ENCODE measurements at places on chromosomes 3 and 15.
A peak's percentile ranks its signal among the peaks of the same experiment; 100 is the strongest.

DNA sequence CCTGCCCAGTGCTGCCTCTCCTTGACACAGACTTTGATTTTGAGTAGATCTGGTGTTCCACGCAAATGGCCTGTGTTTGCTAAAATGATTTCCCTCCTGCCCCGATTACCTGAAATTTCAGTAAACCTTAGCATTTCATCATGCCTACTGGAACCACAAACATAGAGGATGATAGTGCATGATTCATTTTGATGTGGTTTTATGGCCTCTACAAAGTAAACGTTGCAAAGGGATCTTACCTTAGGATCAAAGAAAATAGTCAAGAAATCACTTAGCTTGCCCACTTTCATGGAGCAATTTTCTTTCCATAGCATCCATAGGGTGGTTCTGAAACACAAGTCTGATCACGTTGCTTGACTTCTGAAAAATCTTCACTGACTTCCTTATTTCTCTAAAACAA lies 524.6 kb upstream of the ATP11B start:
- H3K4me1 ChIP-seq, result no peaks in the 10 kb centered on the region
- no peaks in the 10 kb centered on the region for H3K36me3 ChIP-seq
- no peak overlapping the region for H3K27ac ChIP-seq
- no peaks in the 10 kb centered on the region for H3K27me3 ChIP-seq

GRCh38 chr15:69689133-69689532 lies 236.5 kb downstream of the RPLP1 start:
- no peaks in the 10 kb centered on the region for H3K27me3 ChIP-seq
- no peak for DNase-seq
- no peak overlapping the region for H3K27ac ChIP-seq
- no peak overlapping the region for H3K4me3 ChIP-seq

- H3K4me1 ChIP-seq, result no peaks in the 10 kb centered on the region
- H3K36me3 ChIP-seq, result no peaks in the 10 kb centered on the region
- DNase-seq, result no peak
- H3K27me3 ChIP-seq, result no peaks in the 10 kb centered on the region
- H3K27ac ChIP-seq, result no peak overlapping the region
These were observed 115.1 kb upstream of the PLXNA1 start for GRCh38 chr3:126867863-126868200.

- H3K4me3 ChIP-seq, result no peak overlapping the region
- no peak for DNase-seq
- no peaks in the 10 kb centered on the region for H3K36me3 ChIP-seq
- H3K27ac ChIP-seq, result no peak overlapping the region
- H3K4me1 ChIP-seq, result no peaks in the 10 kb centered on the region
These were observed 177.6 kb downstream of the FHIT start for GRCh38 chr3:61073566-61074165.

GRCh38 chr3:14531856-14532395 lies 8.2 kb downstream of the GRIP2 start:
- no peaks in the 10 kb centered on the region for H3K4me1 ChIP-seq
- H3K36me3 ChIP-seq, result no peaks in the 10 kb centered on the region
- no peak overlapping the region for H3K4me3 ChIP-seq
- DNase-seq, result no peak

DNA sequence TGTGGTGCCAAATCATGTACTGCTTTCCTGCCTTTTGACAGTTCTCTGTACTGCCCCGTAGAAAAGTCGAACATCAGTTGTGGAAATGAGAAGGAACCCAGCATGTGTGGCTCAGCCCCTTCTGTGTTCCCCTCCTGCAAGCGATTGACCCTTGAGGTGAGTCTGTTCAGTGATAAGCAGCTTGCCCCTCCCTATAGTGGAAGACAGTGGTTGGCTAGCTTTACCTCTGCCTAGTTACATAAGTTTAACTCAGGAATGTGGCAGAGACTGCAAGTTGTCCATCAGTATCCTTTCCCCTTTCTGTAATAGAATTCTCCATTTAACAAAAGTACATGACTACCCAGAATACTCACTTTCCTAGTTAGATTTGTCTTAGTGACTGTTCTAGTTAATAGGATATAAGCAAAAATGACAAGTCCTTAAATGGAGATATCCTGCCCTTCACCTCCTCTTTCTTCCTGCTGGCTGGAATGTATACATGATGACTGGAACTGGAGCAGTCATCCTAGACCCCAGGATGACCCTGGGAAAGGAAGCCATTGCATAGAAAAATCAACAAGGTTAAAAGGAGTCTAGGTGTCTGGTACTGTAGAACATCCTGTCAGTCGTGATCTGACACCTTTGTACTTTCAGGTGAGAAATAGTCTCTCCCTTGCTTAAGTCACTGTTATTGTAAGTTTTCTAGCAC lies 10.6 kb downstream of the SETMAR start:
- H3K27me3 ChIP-seq, result no peaks in the 10 kb centered on the region
- H3K27ac ChIP-seq, result no peak overlapping the region
- no peaks in the 10 kb centered on the region for H3K4me1 ChIP-seq
- no peak overlapping the region for H3K4me3 ChIP-seq
- no peak for DNase-seq

- no peak for DNase-seq
- H3K4me1 ChIP-seq, result peaks cover 6% of the 10 kb centered on the region
- H3K4me3 ChIP-seq, result no peak overlapping the region
These were observed 135.3 kb downstream of the FNDC3B start for GRCh38 chr3:172174513-172175253.

- H3K36me3 ChIP-seq, result no peaks in the 10 kb centered on the region
- H3K27ac ChIP-seq, result no peak overlapping the region
- H3K4me3 ChIP-seq, result no peak overlapping the region
- no peak for DNase-seq
These were observed 20.8 kb upstream of the TNIK start for GRCh38 chr3:171481011-171481410.

DNA sequence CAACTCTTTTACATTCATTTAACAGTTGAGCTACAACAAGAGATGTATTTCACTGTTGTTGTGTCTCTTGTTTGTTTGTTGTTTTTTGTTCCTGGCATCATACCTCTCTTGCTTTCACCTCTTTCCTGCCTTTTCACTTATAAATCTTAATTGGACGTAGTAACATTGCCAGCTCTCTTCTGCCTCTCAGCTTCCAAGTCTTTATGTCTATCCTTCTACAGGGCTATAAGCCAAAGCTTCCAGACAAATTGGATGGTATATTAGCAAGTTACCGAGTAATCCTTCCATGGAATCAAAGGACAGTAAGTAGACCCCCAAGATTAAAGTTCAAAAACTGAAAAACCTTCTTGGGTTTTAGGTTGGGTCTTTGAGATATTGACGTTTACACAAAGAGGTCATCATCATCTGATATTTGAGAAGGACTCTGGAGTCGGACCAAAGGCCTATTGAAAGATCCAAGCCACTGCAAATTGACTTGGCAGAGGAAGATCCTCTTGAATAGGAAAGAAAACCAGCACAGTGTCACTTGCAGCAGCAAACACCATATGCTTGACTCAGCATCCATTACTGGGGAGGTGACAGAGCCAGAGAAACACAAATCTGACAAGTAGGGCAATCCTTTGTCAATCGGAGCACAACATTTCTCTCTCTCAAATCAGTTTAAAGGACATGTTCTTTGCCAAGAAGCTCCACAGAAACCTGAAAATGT lies 648.5 kb upstream of the NR2F2 start:
- H3K27me3 ChIP-seq, result no peaks in the 10 kb centered on the region
- H3K4me1 ChIP-seq, result no peaks in the 10 kb centered on the region
- DNase-seq, result no peak

DNA sequence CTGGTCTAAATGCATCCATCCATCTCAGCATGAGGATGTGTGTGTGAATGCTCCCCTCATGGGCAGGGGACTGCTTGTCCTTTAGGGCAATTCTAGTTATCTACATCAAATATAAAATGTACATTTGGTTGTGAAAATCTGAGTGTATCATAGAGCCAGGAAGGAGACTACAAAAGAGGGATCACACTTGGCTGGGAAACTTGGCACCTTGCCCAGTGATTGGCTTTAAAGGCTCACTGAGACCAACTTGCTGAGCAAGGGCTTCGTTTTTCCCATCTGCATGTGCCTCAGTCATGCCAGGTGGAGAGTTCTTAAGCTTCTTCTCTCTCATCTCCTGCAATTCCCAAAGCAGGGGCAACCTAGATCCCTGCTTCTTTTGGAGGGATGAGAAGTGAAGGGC lies 5.2 kb downstream of the CAPN3 start:
- DNase-seq, result no peak
- no peaks in the 10 kb centered on the region for H3K4me1 ChIP-seq
- H3K27me3 ChIP-seq, result no peaks in the 10 kb centered on the region
- no peak overlapping the region for H3K4me3 ChIP-seq

DNA sequence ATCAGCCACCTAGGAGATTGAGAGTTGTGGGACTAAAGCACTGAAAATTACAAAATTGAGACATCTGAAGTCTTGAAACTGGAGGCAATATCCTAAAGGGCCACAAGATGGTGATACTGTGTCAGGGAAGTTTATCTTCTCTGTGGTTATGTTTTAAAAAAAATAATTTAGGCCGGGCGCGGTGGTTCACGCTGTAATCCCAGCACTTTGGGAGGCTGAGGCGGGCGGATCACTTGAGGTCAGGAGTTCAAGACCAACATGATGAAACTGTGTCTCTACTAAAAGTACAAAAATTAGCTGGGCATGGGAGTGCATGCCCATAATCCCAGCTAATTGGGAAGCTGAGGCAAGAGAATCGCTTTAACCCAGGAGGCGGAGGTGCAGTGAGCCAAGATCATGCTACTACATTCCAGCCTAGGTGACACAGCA lies 17.9 kb upstream of the NIT2 start:
- peaks cover 3% of the 10 kb centered on the region for H3K4me1 ChIP-seq
- no peak for DNase-seq

DNA sequence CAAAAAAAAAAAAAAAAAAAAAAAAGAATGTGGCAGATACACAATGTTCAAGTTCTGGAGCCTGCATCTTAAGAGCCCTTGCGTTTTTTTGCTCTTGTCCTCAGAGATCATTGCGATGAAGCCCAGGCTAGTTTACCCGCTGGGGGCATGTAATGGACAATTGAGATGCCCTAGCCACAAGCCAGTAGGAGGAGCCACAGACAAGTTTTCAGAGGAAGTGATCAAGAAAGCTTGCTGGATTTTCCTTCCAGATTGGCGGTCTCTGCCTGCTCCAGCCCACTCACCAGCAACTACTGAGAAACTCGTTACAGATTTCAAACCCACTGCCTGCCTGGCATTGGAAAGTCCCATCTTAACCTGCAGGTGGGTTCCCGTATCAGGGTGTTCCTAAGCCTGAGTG lies 192.1 kb upstream of the EOMES start:
- no peaks in the 10 kb centered on the region for H3K36me3 ChIP-seq
- no peak for DNase-seq
- H3K27ac ChIP-seq, result no peak overlapping the region
- H3K4me1 ChIP-seq, result no peaks in the 10 kb centered on the region

GRCh38 chr3:8456412-8456811 lies 45.2 kb upstream of the LMCD1 start:
- H3K4me3 ChIP-seq, result no peak overlapping the region
- no peak for DNase-seq
- peaks cover 59% of the 10 kb centered on the region for H3K4me1 ChIP-seq
- H3K27ac ChIP-seq, result peak overlapping the region; percentile 93
- no peaks in the 10 kb centered on the region for H3K36me3 ChIP-seq
- no peaks in the 10 kb centered on the region for H3K27me3 ChIP-seq

- H3K36me3 ChIP-seq, result peaks cover 9% of the 10 kb centered on the region
- no peaks in the 10 kb centered on the region for H3K4me1 ChIP-seq
- peak; percentile 56 for DNase-seq
- no peak overlapping the region for H3K27ac ChIP-seq
- no peaks in the 10 kb centered on the region for H3K27me3 ChIP-seq
- H3K4me3 ChIP-seq, result no peak overlapping the region
These were observed 126.9 kb downstream of the LRRK1 start for GRCh38 chr15:101045835-101046691.

DNA sequence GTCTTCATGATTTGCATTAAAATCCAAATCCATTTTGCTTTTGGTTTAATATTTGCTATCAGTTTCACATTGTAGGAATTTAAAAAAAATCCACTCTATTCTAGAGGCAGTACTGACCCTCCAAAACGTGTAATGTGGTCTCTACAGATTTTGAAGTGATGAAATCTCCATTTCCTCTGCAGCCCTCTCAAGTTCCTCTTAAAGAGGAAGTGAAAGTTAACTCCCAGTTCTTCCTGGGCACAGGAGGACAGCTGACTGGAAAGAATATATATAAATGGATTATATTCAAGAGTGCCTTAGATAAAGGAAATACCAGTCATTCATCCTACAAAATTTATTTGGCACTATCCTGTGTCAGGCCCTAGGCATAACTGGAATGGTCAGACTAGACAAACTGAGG lies 83.5 kb upstream of the PLCL2 start:
- H3K36me3 ChIP-seq, result no peaks in the 10 kb centered on the region
- H3K27ac ChIP-seq, result no peak overlapping the region
- H3K27me3 ChIP-seq, result no peaks in the 10 kb centered on the region
- H3K4me3 ChIP-seq, result no peak overlapping the region

DNA sequence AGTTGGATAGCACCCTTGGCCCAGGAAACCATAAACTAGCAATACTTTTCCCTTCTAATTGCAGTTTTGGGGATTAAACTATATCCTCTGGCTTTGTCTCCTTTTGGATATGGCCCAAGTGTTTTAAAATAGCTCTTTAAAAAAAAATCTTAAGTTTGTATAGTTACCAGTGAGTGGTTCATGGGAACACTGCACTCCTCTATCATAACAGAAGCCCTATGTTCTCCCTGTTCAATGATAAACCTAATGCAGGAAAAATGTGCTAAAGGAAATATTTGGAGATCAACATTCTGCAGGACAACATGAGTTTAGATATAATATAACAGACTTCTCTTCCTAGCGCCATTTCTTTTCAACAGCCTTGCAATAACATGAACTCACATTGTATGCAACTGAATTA lies 13.1 kb downstream of the MRPL47 start:
- H3K27me3 ChIP-seq, result no peaks in the 10 kb centered on the region
- no peaks in the 10 kb centered on the region for H3K4me1 ChIP-seq

DNA sequence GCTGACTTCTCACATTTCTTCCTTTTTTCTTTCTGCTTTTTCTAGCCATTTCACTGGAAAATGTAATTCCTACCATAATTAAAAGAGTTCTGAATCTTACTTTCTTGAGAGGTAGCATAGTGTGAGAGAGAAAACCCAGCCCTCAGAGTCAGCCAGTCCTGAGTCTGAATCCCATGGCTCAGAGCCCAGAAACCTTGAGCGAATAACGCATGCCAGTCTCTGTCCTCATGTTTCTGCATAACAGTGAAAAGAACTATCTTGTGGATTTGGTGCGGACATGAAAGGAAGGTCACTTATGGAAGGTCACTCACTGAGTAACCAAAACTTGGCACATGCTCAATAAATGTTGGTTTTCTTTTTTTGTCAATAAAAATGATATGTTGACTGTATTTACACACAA lies 29.3 kb upstream of the SLCO3A1 start:
- DNase-seq, result no peak
- no peaks in the 10 kb centered on the region for H3K27me3 ChIP-seq
- no peaks in the 10 kb centered on the region for H3K36me3 ChIP-seq
- H3K4me3 ChIP-seq, result no peak overlapping the region
- H3K27ac ChIP-seq, result no peak overlapping the region
